ENCODE measurements at places on chromosomes 2 and 18.

DNA sequence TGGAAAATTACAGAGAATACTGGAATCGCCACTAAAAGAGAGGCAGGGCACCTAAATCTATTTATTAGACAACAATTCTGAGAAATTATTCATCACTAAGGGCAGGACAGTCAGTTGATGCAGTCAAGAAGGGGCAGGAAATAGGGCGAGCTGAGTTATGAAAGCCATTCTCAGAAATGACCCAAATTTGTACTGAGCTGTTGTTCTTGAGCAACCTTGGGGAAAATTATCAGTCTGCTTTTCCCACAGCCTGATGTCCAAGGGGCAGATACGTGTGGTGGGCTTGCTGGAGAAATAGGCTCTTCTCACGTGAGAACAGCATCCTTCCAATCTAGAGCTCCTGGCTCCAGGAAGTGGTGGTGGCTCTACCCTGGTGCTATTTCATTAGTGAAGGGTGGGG is 38.6 kb downstream of the STON1 start:
- no peak for DNase-seq

DNA sequence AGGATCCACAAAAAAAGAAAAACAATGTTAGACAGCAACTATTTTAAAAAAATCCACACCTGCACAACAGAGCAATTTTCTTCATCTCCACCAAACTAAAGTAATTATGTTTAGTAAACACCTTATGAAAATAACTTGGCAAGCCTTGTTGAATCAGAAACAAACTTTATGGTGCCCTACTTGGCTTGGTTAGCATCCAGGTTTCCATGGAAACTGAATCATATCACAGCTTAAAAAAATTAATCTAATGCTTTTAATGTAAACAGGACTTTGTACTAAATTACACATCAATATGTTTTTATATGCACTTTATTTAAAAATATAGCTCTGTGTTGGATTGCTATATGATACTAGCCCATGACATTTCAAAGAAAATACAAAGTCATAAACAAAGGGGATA is 1882.4 kb downstream of the SUCLG1 start:
- no peak for DNase-seq

- no peak for DNase-seq
Observed at GRCh38 chr2:23487735-23488492, 102.9 kb downstream of the KLHL29 start.

DNA sequence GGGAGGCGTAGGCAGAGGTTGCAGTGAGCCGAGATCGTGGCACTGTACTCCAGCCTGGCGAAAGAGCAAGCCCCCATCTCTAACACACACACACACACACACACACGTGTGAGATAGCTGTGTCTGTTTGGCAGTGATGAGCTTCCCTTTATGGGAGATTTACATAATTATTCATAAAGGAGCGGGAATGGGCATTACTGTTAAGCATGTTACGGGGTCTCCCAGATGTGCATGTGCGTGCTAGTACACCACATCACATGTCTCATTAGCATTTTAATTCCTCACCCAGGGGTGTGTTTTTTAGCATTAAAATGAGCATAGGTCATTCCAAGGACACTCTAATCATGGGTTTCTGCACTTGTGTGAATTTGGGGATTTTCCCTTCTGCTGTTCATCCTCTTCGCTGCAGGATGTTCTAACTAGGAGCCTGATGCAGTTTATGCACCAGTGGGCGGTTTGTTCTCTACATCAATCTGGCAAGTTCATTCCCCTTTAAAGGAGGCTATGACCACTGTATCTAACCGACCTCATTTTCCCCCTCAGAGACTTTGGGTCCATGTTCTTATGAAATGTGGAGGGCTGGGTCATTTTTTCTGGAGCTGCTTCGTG is 1.0 kb upstream of the FAM178B start:
- no peak for DNase-seq

- DNase-seq: no peak
Observed at GRCh38 chr18:57447154-57447621, 12.0 kb downstream of the ONECUT2 start.

- no peak for DNase-seq
Observed at GRCh38 chr2:1309507-1309906, 103.8 kb upstream of the TPO start.

GRCh38 chr18:28905509-28905908 is 728.6 kb upstream of the CDH2 start:
- DNase-seq: no peak

- DNase-seq: no peak
Observed at GRCh38 chr18:46574000-46574742, 82.8 kb downstream of the LOXHD1 start.

- DNase-seq: no peak
Observed at GRCh38 chr2:236748385-236748784, 178.8 kb downstream of the ACKR3 start.

DNA sequence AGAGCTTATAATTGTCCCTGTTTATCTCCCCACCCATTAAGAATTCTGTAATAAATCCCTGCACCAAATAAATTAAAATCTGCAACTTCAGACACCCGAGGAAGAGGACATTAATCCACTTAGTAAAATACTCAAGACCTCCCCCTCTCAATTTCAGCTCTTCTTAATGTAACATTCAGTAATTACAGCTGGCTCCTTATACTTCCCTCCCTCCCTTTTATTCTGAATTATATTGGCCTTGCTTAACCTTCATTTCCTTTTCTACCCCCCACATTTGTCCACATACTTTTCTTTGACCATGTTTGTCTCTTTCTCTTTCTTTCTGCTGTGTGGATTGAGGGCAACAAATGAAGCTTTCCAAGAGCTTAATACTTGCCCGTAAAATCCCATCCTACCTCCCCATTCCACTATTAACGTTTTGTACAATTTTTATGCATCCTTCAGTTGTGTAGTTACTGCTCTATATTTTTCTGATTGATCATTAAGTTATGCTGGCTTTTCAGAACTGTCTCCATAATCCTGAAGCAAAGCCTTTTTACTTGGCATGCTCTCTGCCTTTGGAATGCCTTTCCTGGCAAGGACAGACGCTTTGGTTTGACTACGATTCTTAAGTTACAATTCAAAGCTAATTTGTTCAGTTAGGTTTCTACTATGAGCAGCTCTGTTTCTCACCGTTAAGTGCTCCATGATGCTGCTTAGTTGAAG is 580.1 kb downstream of the ZEB2 start:
- DNase-seq: no peak

DNA sequence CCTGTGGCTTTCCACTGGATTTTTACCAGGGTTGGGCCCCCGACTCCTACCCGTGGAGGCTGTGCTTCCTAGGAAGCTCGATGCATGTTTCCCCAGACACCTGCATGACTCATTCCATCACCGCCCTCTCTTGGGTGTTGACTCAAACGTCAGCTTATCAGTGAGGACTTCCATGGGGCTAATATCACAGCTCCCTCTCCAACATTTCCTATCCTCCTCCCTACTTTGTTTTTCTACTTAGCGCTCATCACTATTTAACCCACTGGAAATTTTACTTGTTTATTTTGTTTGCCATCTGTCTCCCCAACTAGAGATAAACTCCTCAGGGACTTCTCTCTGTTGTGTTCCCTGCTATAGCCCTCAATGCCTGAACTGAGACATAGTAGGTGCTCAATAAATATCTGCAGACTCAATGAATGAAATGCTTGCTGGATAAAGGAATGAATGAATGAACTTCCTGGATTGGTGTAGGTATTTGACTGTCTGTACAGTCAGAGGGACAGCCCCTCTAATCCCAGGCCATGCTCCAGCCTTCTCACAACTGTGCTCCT is 89.7 kb upstream of the MSH2 start:
- DNase-seq: no peak

DNA sequence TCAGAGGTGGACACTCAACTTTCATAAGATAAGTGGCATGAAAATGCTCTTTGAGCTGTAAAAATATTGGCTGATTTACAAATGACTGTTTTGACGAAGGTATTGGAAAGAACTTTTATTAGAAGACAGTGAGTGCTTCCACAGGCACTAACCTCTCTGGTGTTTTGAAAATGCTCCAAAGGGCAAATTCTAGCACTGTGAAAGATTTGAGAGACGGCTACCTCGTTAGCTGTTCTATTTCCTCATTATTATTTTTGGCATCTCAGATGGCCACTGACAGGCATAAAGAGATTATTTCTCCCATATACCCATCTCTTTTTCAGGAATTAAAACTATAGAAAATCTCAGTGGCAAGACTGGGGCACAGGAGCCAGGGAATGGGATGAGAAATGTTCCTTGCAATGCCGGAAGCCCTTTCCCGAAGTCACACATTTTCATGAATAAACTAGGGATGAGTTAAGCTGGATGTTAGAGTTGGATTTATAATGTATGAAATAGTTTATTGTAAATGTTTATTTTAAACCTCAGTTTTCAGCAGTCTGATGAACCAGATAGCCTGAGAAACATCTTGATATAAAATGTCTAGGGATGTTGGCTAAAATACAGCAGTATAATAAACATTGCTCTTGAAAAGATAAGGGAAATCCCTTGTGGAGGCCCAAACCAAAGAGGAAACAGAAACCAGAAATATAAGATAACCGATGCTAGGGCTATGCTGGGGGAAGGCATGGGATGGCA is 175.7 kb downstream of the ASB1 start:
- DNase-seq: no peak

DNA sequence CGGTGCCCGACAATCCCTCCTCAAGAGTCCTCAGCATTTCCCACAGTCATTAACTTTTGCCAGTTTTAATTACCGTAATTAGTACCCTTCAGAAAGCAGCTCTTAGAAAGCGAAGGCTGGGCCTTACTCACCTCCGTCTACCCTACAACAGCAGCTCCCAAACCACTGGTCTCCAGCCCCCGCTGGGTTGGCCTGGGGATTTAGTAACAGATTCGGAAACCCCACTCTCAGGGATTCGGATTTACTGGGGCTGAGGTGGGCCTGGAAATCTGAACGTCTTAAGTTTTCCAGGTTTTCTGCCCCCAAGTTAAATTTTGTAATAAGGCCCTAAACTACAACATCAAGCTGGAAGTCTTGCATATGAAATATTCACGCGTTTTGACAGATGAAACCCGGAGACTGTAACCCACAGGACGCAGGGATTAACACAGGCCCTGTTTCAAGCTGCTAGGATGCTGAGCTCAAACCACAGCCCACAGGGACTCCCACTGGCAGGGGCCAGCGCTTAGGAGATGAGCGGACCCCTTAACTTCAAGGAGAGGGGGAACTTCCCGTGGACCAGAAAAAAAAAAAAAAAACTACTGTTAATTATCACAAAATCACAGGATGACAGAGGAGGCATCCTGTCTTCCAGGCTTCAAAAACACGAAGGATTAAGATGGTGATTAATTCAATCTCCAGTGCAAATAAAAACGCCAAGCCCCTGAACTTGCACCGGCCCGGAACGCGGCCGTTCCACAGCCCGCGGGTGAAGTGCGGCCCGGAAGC is 985 bp downstream of the ILKAP start:
- DNase-seq: no peak

DNA sequence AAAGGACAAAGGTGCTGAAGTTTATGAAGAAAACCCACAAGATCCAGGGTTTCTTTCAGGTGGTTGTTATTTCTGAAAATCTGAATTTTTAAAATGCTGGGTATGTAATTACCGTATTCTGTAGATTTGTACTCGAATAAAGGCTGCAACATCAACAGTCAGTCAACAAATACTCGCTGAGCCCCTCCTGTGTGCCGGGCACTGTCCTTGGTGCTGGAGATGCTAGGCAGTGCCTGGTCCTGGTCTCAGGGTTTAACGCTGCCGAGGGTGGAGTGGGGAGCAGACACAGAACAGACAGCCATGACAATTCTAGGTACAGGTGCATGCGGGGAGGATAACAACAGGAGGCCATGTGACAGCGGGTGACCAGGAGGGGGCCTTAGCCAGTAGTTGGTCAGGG is 27.2 kb upstream of the PDIA6 start:
- no peak for DNase-seq

- DNase-seq: no peak
Observed at GRCh38 chr18:25701821-25702220, 349.9 kb upstream of the ZNF521 start.

DNA sequence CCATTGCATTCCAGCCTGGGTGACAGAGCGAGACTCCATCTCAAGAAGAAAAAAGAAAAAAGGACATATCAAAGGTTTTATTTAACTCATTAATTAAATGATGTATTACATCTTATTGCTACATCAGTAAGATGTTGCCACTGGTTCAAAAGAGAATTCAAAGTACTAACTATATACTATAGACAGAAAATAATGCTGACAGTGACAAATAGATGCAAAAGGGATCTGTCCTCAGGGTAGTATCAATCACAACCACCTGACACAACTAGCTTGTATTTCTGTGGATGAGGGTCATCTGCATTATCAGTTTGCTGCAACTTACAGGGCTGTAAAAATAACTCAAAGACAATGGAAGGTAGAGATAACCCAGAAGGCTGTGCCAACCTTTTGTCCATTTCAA is 16.4 kb upstream of the CREG2 start:
- DNase-seq: no peak

DNA sequence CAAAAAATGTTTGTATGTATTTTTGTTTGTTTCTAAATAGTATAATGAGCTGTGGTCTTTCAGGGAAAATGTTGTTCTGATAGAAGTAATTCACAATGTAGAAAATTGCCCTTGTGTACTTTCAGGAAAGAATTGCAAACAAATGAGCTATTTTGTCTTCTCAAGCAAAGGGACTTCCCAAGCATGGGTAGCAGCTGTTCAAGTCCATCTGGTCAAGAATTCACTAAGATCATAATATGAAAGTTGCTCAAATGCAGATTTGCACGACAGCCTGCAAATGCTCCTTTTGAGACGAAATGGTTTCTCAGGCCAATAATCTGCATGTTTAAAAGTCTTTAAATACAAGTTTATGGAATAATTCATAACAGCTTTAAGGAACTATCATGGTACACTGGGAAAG is 51.9 kb upstream of the HNMT start:
- DNase-seq: no peak

- no peak for DNase-seq
Observed at GRCh38 chr2:217938036-217938435, 64.8 kb downstream of the TNS1 start.

DNA sequence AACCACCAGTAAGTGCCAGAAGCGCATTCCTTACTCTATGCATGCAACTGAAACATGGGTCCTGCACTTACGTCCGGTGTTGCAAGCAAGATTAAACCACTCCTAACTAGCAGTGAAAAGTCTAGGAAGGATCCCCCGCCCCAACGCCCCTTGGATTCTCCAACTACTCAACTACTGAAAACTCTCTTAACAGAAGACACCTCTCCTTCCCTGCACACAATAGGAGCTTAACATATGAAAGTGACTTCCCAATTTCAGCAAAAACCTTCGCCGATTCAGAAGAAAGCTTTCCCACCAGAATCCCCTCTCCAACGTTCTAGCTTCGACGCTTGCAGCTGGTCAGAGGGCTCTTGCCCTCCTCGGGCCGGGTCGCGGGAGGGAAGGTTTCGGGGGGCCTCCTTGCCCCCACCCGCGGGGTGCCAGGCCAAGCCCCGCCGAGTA is 578 bp downstream of the IWS1 start:
- no peak for DNase-seq

- no peak for DNase-seq
Observed at GRCh38 chr2:159758239-159758638, 39.8 kb downstream of the CD302 start.

GRCh38 chr2:6963727-6964126 is 46.5 kb downstream of the RNF144A start:
- no peak for DNase-seq

DNA sequence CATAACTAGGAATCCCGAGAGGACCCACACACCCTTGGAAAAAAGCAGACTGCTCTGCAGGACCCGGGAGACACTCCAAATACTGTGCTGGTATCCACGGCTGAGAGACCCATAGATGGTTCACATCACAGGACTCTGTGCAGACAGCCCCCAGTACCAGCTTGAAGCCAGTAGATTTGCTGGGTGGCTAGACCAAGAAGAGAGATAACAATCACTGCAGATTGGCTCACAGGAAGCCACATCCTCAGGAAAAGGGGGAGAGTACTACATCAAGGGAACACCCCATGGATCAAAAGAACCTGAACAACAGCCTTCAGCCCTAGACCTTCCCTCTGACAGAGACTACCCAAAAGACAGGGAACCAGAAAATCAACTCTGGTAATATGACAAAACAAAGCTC is 223.8 kb upstream of the LRATD1 start:
- no peak for DNase-seq
